Stimulated activated CD4-positive, alpha-beta T cell treated with anti-CD3 and anti-CD28 coated beads, Interleukin-1b, Interleukin-23, amount 100 ng/mL, for 1 hour (primary cell): ENCODE measurements at places on chromosomes 5 and 9.

- DNase-seq, result no peak
Measured at GRCh38 chr9:128899566-128900322, 17.8 kb downstream of the LRRC8A start.

GRCh38 chr5:139761057-139761450 lies 34.6 kb upstream of the PSD2 start:
- DNase-seq, result no peak

DNA sequence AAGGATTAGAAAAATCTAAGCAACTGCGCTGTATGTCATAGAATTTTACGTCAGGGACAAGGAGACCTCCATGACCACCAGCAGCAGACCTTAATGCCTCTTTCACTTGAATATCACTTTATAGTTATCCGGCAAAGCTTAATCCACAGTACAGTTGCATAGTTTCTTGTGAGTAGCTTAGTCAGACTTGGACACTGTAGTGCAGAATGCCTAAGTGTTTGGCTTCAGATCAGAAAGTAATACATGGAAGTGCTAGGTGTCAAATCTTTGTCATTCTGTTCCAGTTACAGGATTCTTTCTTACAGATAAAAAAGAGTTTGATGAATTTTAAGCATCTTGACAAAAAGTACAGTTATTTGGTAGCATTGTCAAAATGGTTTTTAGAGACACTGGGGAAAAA lies 239.9 kb upstream of the PAPPA start:
- DNase-seq, result no peak

- DNase-seq, result no peak
Measured at GRCh38 chr9:10700915-10701314, 88.1 kb upstream of the PTPRD start.

- DNase-seq, result no peak
Measured at GRCh38 chr5:79236970-79237739, 1.2 kb downstream of the JMY start.

DNA sequence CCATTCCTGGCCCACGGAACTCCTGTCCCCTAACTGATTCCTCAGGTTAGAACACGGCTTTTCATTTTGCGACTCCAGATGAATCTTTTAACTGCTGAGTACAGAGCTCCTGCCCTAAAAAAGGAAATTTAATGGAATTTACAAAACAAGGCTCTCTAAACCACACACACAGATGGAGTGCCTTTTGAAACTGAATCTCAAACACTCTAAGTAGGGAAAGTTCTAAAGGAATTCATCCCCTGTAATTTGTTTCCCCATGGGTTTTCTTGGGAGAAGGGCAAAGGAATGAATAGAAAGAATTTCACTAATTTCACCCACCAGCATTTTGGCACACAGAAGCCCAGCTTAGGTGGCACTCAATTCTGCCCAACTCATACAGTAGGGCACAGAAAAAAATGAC lies 106.5 kb downstream of the THBS4 start:
- DNase-seq, result no peak

DNA sequence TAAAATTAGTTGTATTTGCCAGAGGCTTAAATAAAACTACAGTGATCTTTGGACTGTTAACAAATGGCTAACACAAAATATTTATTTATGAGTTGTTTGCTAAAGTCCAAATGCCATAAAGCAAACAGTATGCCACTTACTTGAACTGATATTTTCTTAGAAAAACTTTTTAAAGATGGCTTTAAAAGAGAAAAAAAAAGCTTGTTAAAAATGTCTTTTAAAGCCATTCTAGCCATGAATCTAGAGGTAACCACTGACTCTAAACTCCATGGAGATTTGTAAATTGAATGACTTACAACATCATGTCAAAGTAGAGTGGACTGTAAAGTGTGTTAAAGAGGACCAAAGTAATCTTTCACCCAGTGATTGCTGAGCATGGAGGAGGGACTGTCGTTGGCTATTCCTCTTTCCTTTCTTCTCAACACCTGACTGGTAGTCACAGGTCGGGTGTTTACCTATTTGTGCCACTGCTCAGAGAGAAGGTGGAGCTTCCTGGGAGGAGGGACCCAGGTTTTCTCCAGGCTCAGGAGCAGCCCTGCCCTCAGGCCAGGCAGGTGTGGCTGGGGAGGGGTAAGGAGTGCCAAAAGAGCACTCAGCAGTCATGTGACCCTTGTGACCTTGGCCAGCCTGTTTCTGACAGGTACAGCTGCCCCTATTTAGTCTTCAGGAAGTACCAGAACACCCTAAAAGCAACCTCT lies 69.1 kb upstream of the TJP2 start:
- DNase-seq, result no peak

- no peak for DNase-seq
Measured at GRCh38 chr9:132973166-132973565, 5.3 kb upstream of the GFI1B start.

DNA sequence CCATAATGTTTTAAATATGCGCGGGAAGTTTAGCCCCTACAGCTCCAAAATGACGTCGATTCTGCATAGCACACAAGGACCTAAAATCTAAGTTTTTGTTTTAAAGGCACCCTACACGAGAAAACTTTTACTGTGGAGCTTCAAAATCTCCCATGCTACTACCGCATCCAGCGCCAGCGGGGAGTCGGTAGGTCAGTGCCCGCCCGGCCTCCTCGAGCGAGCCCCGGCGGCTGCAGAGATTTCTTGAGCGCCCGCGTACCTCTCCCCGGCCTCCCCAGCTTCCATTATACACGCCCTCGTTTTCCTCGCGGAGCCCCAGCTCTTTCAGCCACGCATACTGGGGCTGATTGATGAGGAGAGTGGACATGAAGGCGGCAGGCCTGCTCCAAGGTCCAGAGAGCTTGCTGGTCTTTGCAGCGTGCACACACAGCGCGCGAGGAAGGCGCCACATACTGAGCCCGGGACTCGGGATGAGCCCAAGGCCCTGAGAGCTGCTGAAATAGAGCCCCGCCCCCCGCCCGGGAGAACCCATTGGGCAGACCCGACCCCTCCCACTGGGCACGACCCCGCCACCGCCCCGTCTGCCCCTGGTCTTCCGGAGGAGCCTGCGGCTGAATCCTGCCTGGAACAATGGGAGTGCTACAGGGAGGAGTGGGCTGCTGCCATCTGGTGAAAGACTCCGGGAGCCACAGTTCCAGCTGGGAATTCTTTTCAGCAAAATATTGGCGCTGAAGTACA lies at the start of gene ALDH7A1:
Gene ALDH7A1 (minus strand): TSS at position 472 of the 738 bp plus-strand sequence. CDS start 21 bp downstream, at position 451.
- no peak for DNase-seq

DNA sequence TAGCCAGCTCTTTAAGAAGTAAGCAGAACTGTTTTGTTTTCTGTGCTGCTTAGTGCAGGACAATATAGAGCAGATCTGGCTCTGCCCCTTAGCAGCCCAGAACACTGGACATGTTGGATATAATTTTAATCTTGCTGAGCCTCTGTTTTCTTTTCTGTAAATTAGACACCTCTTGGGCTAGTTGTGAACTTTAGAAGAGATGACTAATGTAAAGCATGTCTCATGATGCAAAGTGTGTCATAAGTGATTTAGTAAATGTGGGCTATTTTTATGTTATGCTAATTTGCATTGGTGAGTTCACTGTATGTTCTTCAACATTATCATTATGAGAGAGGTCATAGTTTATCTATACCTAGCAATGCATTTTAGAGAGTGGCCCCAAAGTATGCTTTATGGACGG lies 156.1 kb upstream of the ADAMTSL1 start:
- no peak for DNase-seq

DNA sequence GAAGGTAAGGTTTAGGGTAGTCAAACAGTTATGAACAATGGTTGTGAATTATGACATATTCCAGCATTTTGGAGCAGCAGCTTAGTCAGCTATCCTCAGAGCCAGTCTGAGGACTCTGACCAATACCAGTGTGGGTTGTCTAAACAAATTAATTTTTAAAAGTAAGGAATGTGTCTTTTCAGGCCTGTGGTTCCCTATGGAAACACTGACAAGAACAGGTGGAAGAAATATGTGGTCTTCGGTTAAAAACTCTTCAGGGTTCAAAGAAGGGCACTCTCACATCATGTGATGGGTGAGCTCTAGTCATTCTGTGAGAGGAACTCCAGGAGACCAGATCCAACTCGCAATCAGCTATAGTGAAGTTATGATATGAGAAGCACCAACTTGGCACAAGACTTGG lies 33.5 kb upstream of the ALDOB start:
- no peak for DNase-seq

GRCh38 chr5:171984748-171985419 lies 21.6 kb downstream of the FBXW11 start:
- no peak for DNase-seq

- DNase-seq, result no peak
Measured at GRCh38 chr5:1557114-1557873, 33.5 kb upstream of the LPCAT1 start.

GRCh38 chr5:135451581-135452320 lies 400 bp downstream of the TIFAB start:
- no peak for DNase-seq

DNA sequence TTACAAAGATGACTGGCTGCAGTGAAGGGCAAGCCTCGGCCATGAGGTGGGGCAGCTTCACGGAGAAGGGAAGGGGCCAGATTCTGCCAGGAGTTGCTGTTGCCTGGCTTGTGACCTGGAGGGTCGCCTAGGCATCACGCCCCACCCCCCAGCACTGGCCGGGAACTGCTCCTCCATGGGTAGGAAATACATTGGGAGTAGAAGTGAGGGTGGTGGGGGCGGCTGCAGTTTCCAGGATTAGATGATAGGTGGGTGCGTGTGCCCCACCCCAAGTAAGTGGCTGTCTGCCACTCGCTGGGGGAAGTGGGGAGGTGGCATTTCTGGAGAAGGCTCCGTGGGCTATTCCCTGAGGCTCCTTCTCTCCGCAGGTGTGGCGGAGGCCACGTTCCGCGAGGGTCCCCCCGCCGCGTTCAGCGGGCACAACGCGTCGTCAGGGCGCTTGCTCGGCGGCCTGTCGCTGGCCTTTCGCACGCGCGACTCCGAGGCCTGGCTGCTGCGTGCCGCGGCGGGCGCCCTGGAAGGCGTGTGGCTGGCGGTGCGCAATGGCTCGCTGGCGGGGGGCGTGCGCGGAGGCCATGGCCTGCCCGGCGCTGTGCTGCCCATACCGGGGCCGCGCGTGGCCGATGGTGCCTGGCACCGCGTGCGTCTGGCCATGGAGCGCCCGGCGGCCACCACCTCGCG lies 16.9 kb downstream of the CRB2 start:
- no peak for DNase-seq

DNA sequence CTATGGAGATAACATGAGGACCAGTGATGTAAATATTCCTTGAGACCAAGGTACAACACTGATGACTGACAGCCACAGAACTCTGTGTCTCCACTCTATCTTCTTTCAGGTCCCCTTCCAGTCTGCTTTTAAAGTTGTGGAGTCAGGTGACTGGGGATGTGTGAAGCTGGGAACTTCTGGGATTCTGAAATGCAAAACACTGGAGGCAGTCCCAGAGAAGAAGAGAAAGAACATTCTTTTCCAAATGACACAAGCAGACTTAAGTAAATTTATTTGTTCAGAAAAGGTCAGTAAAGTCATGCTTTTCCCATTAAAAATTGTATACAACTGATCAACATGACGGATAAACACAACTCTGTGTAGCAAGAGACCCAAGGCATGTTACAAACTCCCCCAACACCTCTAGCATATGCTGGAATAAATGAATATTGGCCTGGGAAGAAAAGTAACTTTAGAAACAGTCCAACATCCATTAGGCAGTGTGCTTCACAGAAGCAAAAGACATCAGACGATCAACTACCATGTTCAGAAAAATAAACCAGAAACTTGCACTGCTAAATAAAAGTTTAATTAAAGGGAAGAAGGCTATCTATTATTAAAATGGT lies 92.4 kb upstream of the IFNK start:
- DNase-seq, result no peak

DNA sequence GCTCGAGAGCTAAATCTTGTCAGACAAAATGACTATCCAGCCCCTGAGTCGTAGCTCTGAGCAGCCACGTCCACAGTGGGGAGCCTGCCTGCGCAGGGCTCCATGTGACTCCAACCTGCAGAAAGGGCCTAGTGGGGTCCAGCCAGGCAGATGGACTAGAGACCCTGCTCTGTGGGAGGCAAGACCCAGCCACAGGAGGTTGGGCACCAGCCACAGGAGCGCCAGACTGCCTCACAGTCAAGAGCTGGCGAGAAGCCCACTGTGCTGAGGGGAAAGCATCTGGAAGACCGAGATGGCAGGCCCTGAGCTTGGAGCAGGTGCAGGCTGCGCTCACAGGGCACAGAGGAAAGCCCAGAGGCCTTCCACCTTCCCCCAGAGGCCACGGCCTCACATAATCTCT lies 61.4 kb downstream of the C5orf15 start:
- DNase-seq, result no peak

GRCh38 chr5:169544264-169544950 lies 39.2 kb upstream of the SPDL1 start:
- no peak for DNase-seq

DNA sequence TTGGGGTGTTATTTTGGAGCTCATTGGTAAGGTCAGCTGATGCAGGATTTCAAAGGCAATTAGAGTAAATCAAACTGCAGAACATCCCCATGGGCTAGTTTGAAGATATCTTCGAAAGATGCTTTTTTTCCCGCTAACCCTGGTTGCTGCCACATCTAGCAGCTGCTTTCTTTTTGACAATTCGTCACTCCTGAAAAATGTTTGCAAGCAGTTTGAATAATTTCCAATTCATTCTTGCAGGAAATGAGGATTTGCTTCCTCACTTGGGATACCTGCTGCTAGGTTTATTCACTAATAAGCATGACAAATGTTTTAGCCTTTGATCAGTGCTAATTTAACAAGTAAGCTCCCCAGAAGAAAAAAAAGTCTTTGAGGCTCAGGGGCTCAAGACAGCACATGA lies 649.6 kb upstream of the RORB start:
- DNase-seq, result no peak

DNA sequence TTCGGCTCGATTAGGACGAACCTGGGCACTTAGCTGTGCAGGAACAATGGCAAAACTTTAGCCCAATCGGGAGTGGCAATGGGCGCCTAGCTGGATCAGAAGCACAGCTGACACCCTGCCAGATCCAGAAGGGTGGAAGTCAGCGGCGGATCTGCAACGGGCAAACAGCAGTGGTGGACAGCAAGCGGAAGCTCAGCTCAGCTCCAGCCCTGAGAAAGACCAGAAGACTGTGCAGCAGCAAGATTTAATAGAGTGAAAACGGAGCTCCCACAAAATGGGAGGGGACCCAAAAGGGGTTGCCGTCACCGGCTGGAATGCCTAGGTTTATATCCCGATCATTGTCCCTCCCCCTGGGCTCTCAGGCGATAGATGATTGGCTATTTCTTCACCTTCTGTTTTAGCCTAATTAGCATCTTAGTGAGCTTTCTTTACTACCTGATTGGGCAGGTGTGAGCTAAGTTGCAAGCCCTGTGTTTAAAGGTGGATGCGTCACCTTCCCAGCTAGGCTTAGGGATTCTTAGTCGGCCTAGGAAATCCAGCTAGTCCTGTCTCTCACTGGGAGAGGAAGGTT lies 1237.9 kb downstream of the CDH12 start:
- no peak for DNase-seq

- DNase-seq, result no peak
Measured at GRCh38 chr5:137223324-137224295, 275.5 kb downstream of the SPOCK1 start.

DNA sequence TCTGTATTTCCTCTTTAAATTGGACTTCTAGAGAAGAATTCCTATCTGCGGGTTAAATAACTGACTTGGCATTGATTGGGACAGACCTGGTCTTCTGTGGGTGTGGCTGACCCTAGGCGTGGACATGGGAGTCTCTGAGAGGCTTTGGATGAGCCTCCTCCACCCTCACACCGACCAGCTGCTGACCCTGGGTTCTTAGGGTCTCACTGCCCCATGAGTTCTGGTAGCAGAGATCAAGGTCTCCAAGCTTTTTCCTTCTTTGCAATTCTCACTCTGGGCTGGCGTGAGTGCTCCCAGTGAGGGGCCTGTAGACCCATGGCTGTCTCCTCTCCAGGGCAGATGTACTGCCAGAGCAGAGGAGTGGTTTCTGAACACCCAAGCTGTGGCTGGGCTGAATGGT lies 41.6 kb upstream of the PITX1 start:
- DNase-seq, result no peak

- no peak for DNase-seq
Measured at GRCh38 chr5:82748688-82749460, 328.3 kb downstream of the TMEM167A start.
